ENCODE measurements at places on chromosomes 4 and X.
A peak's percentile ranks its signal among the peaks of the same experiment; 100 is the strongest.

DNA sequence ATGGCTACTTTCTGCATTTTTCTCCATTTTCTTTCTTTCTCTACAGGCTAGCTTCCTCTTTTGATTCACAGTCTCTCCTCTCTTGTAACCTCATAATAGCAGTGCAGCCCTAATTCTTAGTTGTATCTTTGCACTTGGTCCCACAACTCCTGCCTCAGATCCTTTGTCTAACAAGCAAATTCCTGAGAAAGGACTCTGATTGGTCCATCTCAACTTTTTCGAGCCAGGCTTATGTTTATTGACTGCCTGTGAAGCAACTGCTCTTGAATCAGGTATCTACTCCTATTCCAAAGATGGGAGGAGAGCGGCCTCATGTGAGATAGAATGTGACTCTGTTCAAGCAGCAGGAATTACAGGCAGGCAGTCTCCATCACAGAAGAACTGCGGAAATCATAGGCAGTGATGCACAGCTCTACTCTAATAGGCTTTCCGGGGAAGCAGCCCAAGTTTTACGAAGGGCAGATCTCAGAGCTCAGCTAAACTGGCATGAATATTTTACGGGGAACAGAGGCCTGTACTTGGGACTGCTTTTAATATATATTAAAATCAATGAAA lies 123.5 kb downstream of the GABRB1 start:
- no peak for DNase-seq

DNA sequence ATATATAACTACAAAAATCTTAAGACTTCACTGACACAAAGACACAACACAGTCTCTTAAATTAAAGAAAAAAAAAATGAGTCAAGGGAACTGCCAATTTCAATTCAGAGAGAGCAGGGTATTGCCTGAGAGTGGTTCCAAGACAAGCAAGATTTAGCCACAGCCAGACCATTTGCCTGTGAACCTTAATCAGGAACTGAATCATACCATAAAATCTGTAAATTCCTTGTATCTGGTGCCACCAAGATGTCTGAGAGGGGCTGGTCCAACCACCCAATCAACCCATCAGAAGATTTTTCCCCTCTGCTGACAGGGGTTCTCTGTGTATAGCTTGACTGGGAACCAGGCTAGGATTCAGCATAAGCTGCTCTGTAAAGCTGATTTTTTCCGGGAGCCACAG lies 159.2 kb downstream of the CPEB2 start:
- no peak for DNase-seq

GRCh38 chr4:86967073-86967472 lies 32.3 kb downstream of the AFF1 start:
- DNase-seq, result no peak

DNA sequence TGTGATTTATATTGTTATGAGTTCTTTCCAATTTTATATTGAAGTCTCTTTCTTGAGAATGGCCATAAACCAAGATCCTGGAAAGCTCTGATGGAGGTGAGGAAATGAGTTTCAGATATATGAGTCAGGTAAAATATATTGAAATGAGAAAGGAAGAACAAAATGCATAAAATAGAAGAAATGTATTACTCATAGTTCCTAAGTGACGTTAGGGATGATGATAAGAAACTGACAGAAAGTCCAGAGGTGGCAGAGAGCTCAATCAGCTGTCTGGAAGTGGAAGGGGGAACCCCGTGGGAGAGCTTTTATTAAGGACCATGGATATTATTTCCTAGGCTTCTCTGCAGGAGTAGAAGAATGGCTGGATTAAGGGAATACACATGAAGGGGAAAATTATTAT lies 24.6 kb downstream of the UGT2B7 start:
- no peak for DNase-seq

- DNase-seq, result no peak
These were observed 34.9 kb downstream of the TBC1D14 start for GRCh38 chr4:6944301-6945051.

GRCh38 chr4:185752872-185753271 lies 59.1 kb downstream of the SORBS2 start:
- DNase-seq, result no peak

GRCh38 chr4:14345356-14345775 lies 656.9 kb upstream of the CPEB2 start:
- DNase-seq, result no peak

DNA sequence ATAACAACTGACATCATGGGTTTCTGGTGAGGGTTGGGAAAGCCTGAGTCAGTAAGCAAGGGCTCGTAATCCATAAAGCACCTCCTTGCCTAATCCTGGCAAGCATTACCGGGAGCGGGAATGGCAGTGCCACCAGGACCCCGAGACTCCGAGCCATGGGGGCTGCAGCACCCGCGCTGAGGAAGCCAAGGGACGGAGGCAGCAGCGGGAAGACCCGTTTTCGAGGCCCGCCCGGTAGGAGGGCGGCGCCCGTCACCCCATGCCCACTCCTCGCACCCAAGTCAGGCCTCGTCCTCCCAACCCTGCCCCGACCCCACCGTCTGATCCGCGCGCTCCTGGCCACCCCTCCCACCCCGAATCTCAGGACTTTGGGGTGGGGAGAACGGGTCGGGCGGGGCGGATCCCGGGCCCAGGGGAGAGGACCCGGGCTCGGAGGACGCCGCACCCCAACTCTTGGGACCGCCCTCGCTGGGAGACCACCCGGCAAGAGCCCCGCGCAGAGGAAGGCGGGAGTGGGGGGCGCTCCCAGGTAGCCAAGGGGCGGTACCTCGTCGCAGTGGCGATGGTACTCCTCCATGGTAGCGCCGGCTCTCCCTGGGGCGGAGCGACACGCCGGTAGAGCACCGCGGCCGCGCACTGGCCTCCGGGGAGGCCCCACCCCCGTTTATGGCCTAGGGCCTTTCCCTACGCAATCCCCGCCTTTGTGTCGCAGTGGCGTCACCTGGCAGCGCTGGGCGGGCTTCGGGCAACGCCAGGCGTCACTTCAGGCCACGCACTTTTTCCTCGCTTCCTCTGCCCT lies at the start of gene DYNLT3:
Gene DYNLT3, minus strand, starts transcription at position 638 of the 799 bp plus-strand sequence. Its CDS starts 61 bp downstream, at position 577.
- DNase-seq, result peak; percentile 44

GRCh38 chrX:17596546-17597205 lies 140.6 kb upstream of the SCML1 start:
- DNase-seq, result no peak

DNA sequence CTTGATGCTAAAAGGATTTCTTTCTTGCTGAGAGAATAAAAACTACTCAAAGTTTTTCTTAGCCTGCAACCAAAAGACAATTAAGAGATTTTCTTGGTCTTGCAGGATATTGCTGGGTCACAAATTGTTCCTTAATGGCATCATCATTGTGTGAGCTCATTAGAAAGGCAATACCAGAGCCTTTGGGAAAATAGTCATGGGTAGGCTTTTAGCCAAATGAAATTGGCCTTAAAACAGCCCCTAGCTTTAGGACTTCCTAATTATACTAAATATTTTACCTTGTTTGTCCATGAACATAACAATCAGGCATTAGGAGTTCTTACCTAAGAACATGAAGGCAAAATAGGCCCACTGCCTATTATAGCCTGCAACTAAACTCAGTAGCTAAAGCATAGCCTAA lies 10.4 kb upstream of the FAM13A start:
- DNase-seq, result no peak

- DNase-seq, result no peak
These were observed 904.9 kb upstream of the EPHA5 start for GRCh38 chr4:66575008-66575696.

- no peak for DNase-seq
These were observed 9.4 kb downstream of the TMEM271 start for GRCh38 chr4:566508-567295.

DNA sequence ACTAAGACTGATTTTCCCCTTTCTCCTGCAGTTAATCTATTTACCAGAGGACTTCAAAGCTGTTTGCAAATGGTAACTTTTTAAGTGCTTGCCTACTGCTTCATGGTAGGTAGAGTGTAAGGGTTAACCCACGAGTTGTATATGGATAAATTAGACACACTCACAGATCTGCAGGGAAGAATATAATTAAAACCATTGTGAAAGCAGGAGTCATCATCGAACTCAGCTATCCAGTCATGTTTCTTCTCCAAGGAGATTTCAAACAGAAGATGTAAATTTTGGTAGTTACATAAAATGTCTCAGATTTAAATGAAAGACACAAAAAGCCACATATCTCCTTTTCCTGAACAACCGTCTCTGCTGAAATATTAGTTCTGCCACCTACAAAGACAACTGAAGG lies 549 bp upstream of the XG start:
- DNase-seq, result no peak

DNA sequence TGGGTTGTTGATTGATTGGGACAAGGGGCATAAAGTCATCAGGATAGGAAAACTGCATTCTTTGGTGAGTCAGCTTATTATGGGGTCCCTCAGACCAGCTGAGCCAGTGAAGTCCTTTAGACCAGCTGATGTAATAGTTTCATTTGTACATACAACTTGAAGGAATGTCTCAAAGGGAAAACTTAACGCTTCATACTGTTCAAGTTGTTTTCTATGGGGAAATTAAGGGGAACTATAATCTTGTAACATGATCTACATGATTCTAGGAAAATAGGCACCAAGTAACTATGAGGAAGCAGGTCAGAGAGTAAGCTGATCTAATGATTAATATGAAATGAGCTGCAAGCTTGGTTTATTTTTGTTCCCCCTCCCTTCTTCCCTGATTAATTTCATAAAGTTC lies 175.1 kb upstream of the GRID2 start:
- DNase-seq, result no peak

GRCh38 chr4:139557556-139558110 lies 1.6 kb upstream of the SETD7 start:
- no peak for DNase-seq

DNA sequence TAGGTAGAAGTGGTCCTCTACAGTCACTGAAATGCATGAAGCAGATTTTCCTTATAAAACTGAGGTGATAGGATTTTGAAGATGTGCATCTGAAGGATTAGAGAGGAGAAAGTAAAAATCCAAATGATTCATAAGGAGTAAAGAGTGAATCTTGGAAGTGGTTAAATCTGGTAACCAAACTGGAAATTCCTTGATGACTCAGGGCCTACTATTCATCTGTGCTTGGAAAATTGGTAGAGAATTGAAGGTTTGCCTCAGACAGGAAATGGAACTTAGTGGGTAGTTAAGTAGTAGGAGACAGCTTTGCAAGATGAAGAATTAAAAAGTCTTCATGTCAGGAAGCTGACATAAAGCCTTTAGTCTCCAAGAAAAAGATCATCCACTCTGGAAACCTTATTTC lies 368.9 kb upstream of the CTSO start:
- DNase-seq, result no peak

GRCh38 chr4:78424461-78424860 lies 127.1 kb upstream of the ANXA3 start:
- no peak for DNase-seq

- DNase-seq, result no peak
These were observed 173.7 kb downstream of the AREG start for GRCh38 chr4:74618659-74619058.

GRCh38 chr4:89007338-89007939 lies 49.5 kb downstream of the FAM13A start:
- DNase-seq, result no peak

- DNase-seq, result no peak
These were observed 75.6 kb upstream of the NOCT start for GRCh38 chr4:138939960-138940359.

- no peak for DNase-seq
These were observed 57.0 kb upstream of the TBC1D14 start for GRCh38 chr4:6852582-6852981.

DNA sequence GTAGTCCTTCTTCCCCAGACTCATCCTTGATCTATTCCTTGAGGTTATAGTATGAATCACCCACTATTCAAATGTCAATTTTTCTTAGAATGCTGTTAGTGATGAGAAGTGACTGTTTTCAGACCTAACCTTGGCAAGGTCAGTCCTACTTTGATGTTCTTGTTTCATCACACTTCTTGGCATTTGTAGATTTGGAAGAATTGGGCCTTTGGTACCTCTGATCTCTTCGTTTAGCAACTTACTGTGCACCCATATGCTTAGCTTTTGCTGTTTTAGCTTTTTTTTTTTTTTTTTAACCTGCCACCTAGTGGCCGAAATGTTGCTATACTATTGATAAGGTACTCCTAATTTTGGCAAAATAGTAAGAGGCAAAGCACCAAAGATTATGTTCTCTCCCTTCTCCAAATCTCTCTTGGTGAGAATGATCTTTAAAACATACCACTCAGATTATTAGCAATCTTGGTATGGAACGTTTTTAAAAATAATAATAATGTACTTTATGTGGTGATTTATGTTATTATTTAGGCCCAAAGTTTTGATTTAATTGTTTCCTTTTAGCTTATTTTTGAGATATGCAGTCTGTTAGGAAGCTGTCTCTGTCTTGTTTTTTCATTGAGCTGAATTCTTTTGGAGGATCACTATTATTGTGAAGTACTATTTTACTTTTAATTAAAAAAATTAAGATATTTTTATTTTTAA lies 16.6 kb downstream of the DCK start:
- DNase-seq, result no peak

GRCh38 chr4:54102531-54103106 lies 2.7 kb downstream of the GSX2 start:
- DNase-seq, result no peak

DNA sequence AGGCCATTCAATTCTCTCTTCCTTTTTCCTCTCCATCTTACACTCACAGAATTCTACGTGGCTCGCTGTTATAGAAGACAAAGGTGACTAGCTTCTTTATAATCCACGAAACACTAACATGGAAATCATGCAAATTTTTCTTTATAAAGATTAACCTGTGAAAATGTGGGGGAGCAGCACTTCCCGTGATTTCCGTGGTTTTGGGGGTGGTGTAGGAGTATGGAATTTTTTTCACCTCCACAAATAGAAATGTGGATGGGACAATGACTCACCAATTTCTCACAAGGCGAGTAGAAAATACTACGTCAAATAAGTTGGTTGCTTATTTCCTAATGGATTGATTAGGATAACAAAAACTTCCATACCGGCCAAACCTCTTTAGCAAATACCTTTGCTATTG lies 719.2 kb upstream of the TENM3 start:
- no peak for DNase-seq

DNA sequence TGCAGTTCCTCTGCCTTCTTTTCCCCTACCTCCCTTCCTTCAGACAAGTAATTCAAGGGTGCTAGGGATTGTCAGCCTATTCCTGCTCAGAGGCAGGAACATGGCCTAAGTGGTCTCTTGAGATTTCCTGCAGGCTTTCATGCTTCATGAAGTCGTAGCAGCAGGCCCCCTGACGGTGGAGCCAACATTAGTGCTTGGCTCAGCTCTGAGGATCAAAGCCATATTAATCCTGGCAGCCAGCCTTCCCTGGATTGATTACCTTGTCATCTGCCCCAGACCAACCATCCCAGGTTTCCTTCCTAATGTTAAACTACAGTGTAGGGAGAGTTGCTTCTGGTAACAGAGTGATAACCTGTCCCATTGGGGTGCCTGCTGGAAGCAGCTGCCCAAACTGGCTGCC lies 84.1 kb downstream of the SLC16A2 start:
- DNase-seq, result no peak

- DNase-seq, result no peak
These were observed 107.6 kb upstream of the BANK1 start for GRCh38 chr4:101682946-101683345.

DNA sequence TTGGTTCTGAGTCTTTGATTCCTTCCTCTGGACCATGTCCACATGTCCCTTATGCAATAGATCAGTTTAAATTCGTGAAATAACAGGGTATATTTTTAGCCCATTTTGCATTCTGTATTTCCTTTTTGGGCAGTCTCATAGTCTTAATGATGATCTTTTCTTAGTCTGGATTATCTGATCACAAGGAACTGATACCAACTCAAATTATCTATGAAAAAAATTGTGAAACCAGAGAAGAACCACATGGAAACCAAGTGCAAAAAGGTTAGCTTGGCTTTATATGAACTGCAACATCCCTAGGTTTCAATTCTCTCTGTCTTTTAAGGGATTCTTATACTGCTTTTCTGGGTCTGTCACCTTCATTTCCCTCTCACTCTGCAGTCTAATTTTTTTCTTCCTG lies 608.6 kb upstream of the AADAT start:
- DNase-seq, result no peak
